Panc1 (cell line): ENCODE measurements at places on chromosomes 11 and 22.
A peak's percentile ranks its signal among the peaks of the same experiment; 100 is the strongest.

DNA sequence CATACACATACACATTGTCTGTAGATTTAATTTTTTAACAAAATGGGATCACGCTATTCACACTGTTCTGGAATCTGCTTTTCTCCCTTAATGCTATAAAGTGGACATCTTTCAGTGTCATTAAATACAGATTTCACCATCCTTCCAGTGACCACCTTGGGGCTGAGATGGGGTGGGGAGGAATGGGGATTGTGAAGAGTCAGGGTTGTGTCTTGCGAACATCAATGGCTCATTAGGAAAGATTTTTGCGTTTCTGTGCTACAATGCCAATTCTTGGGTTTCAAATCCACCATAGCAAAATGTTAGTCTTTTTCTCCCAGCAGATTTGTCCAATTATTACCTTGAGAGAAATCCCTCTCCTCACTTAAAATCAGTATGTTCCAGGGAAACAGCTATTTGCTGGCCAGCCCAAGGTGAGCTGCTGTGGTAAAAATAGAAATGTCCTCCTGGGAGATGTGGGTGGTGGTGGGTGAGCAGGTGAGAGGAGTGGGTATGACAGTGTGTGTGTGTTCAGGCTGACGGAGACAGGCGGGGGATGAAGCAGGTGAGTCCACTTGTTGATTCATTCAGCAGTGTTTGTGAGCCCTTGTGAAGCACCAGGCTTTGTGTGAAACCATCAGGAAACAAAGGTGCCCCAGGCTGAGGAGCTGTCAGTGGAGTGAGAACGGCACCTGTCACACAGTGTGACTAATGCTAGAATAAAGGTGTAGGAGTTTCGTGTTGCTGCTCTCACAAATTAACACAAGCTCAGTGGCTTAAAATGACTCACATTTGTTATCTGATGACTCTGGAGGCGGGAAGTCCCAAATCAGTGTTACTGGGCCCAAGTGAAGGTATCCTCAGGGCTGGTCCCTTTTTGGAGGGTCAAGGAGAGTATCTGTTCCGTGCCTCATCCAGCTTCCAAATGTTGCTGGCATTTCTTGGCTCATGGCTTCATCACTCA lies 1.7 kb upstream of the CBX6 start:
- H3K36me3 ChIP-seq = no peaks in the 10 kb centered on the region; the same call in 1 of the 2 replicates
- no peaks in the 10 kb centered on the region for H3K27me3 ChIP-seq
- H3K27ac ChIP-seq = peak overlapping the region; percentile 83
- no peak for DNase-seq

- H3K4me1 ChIP-seq = no peaks in the 10 kb centered on the region; the same call in 1 of the 2 replicates
- no peaks in the 10 kb centered on the region; the same call in 1 of the 2 replicates for H3K36me3 ChIP-seq
- H3K27ac ChIP-seq = peak overlapping the region; percentile 52; the same call in 1 of the 2 replicates
- no peaks in the 10 kb centered on the region for H3K27me3 ChIP-seq
Measured at GRCh38 chr22:38203090-38203810, 1.5 kb downstream of the MAFF start.

DNA sequence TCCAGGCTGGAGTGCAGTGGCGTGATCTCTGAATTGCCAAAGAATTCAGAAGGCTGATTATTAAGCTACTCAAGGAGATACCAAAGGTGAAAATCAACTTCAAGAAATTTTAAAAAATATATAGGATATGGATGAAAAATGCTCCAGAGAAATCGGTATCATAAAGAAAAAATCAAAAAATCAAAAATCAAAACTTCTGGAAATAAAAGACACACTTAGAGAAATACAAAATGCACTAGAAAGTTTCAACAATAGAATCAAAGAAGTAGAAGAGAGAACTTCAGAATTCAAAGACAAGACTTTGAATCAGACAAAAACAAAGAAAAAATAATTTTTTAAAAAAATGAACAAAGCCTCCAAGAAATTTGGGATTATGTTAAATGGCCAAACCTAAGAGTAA lies 45.6 kb upstream of the CLTCL1 start:
- H3K4me1 ChIP-seq = no peaks in the 10 kb centered on the region
- no peaks in the 10 kb centered on the region; the same call in 1 of the 2 replicates for H3K36me3 ChIP-seq
- H3K27me3 ChIP-seq = no peaks in the 10 kb centered on the region
- H3K4me3 ChIP-seq = no peak overlapping the region
- DNase-seq = no peak

DNA sequence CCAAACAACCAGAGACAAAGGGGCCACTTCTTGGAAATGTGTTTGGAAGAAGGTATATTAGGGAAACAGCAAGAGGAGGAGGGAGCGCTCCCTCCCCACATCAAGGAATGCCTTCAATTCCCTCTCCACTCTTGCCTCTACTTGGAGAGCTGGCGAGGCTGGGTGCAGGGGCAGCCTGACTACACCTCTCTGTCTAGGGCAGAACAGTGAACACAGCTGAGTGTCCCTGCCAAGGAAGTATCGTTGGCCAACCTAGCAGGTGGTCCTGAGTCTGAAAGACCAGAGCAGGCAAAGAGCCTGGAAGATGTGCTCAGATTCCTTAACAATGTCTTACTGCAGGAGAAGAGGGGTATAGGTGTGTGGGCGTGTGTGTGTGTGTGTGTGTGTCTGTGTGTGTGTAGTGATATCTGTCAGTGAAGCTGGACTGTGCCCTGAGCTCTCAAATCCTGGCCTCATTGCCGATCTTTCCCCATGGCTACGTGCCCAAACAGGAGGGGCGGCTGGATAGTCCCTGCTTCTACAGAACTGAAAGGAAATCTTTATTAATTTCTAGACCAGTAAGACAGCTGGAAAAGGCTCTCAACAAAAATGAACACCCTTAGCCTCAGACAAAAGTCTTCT lies 46.8 kb downstream of the PAMR1 start:
- no peak overlapping the region for H3K27ac ChIP-seq
- no peaks in the 10 kb centered on the region for H3K4me1 ChIP-seq
- H3K36me3 ChIP-seq = no peaks in the 10 kb centered on the region
- H3K27me3 ChIP-seq = peaks cover 4% of the 10 kb centered on the region; the same call in 1 of the 2 replicates

DNA sequence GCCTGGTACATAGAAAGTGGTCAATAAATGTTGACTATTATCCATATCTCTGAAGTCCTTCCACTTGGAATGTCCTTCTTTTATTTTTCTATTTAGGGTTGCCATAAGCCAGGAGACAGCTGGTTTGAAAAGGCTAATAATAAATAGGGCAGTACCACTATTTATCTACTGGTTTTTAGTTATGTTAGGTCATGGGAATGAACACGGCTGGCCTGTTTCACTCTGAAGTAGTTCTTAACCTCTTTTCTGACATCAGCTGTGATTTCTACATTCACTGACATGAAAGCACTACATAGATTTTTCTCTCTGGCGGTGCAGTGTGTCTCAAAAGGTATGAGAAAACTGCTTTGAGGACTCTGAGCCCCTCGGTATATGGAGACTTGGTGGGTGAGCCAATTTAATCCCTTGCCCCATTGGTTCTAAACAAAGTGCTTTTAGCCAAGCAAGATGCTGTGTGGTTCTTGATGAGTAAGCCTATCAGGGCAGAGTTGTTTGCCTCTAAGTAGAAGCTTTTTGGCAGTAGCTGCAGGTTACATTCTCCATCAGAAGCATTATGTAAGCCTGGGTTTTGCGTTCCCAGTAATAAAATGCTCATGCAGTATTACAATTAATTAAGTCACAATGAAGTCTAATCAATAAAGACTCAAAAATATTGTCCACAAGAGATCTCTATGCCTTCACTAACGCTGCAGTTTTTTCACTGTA lies 48.7 kb upstream of the APOA1 start:
- H3K4me1 ChIP-seq = no peaks in the 10 kb centered on the region
- no peak overlapping the region for H3K4me3 ChIP-seq
- no peaks in the 10 kb centered on the region for H3K27me3 ChIP-seq
- H3K36me3 ChIP-seq = 0 out of 2 replicates have a peak, but pooled peaks cover 2% of the 10 kb centered on the region
- H3K27ac ChIP-seq = no peak overlapping the region
- DNase-seq = no peak

GRCh38 chr22:36192542-36192941 lies 9.1 kb downstream of the APOL4 start:
- H3K27ac ChIP-seq = no peak overlapping the region
- no peaks in the 10 kb centered on the region for H3K36me3 ChIP-seq
- no peak overlapping the region for H3K4me3 ChIP-seq

GRCh38 chr22:22245256-22245909 lies 797 bp downstream of the VPREB1 start:
- no peak overlapping the region for H3K4me3 ChIP-seq
- no peaks in the 10 kb centered on the region for H3K36me3 ChIP-seq
- H3K27ac ChIP-seq = no peak overlapping the region
- H3K4me1 ChIP-seq = no peaks in the 10 kb centered on the region

- H3K4me1 ChIP-seq = peaks cover 3% of the 10 kb centered on the region; the same call in 1 of the 2 replicates
- H3K27ac ChIP-seq = no peak overlapping the region
- H3K36me3 ChIP-seq = no peaks in the 10 kb centered on the region; the same call in 1 of the 2 replicates
- no peaks in the 10 kb centered on the region for H3K27me3 ChIP-seq
- H3K4me3 ChIP-seq = no peak overlapping the region
Measured at GRCh38 chr22:45154383-45154782, 9.3 kb upstream of the NUP50 start.

GRCh38 chr11:17673951-17674350 lies 45.4 kb upstream of the MYOD1 start:
- H3K27me3 ChIP-seq = peaks cover 19% of the 10 kb centered on the region
- H3K36me3 ChIP-seq = no peaks in the 10 kb centered on the region
- H3K4me3 ChIP-seq = no peak overlapping the region
- no peak for DNase-seq

- H3K36me3 ChIP-seq = no peaks in the 10 kb centered on the region
- H3K27me3 ChIP-seq = no peaks in the 10 kb centered on the region
- DNase-seq = no peak
- no peaks in the 10 kb centered on the region for H3K4me1 ChIP-seq
Measured at GRCh38 chr22:34993548-34993947, 72.4 kb upstream of the ISX start.

DNA sequence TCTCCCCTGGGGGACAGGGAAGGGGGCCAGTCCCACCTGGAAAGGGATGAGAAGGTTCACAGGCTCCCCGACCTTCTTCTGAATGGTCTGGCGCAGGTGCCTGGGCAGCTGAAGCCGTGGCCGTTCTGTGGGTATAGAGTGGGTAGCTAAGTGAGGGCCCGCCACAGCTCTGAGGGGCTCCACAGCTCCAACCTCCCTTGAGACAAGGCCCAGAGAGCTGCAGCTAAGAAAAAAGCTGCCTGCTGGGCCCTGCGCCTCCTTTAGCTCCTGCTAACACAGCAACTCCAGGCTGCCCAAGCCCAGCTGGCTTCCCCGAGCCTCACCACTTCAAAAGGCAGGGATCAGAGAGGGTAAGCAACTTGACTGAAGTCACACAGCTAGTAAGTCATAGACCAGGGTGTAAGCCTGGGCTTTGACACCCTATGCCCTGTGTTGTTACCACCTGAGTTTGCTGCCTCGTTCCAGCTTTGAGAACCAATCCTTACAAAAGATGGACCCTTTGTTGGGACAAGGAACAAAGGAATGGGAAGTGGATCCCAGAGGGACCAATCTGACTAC lies 18.5 kb downstream of the MYBPC3 start:
- H3K4me3 ChIP-seq = no peak overlapping the region
- H3K36me3 ChIP-seq = no peaks in the 10 kb centered on the region
- no peak for DNase-seq

GRCh38 chr11:75196426-75196825 lies 44.1 kb upstream of the TPBGL start:
- peaks cover 6% of the 10 kb centered on the region for H3K27me3 ChIP-seq
- no peaks in the 10 kb centered on the region for H3K36me3 ChIP-seq
- H3K27ac ChIP-seq = no peak overlapping the region
- DNase-seq = no peak
- H3K4me3 ChIP-seq = no peak overlapping the region

- H3K4me1 ChIP-seq = peaks cover 10% of the 10 kb centered on the region
- no peaks in the 10 kb centered on the region for H3K27me3 ChIP-seq
- H3K36me3 ChIP-seq = no peaks in the 10 kb centered on the region
- no peak overlapping the region for H3K4me3 ChIP-seq
- H3K27ac ChIP-seq = no peak overlapping the region
- DNase-seq = no peak
Measured at GRCh38 chr11:8333811-8334401, 70.2 kb upstream of the LMO1 start.

DNA sequence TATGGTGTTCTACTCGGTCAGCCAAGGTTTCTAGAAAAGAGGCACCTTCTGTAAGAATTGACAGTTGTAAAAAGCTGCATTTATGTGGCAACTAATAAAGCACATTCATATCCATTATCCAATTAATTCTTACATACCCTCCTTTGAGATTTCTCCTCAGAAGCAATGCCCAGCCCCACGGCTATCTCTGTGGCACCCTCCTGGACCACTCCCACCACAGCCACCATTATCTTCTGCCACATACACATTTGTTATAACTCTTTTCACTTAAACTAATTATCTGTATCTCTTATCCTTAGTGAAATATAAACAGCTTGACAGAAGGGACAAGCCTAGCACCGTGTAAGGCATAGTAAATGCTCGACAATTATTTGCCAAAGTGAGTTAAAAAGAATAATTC lies 48.5 kb downstream of the PAK1 start:
- H3K27ac ChIP-seq = no peak overlapping the region
- H3K36me3 ChIP-seq = no peaks in the 10 kb centered on the region
- H3K27me3 ChIP-seq = no peaks in the 10 kb centered on the region; the same call in 1 of the 2 replicates
- no peaks in the 10 kb centered on the region for H3K4me1 ChIP-seq

DNA sequence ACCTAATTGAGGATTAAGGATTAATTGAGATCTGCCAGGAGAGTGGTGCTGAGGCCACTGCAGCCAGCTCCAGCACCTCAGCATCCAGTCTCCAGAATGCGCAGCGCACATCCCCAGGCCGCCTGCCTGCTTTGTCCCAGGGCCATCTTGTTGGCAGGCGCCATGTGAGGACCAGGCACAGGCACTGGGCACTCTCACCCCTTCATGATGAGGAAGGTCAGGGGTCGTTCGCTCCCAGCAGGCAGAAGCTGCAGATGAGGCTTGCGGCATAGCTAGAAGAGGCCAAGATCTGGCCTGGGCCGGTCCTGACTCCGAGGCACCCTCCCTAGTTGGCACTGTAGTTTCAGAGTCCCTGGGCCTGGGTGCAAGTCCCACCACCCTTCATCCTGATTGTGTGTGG lies 6.4 kb downstream of the CABP2 start:
- no peaks in the 10 kb centered on the region for H3K27me3 ChIP-seq
- no peak overlapping the region for H3K4me3 ChIP-seq
- DNase-seq = no peak
- H3K27ac ChIP-seq = no peak overlapping the region
- H3K36me3 ChIP-seq = no peaks in the 10 kb centered on the region
- H3K4me1 ChIP-seq = no peaks in the 10 kb centered on the region

DNA sequence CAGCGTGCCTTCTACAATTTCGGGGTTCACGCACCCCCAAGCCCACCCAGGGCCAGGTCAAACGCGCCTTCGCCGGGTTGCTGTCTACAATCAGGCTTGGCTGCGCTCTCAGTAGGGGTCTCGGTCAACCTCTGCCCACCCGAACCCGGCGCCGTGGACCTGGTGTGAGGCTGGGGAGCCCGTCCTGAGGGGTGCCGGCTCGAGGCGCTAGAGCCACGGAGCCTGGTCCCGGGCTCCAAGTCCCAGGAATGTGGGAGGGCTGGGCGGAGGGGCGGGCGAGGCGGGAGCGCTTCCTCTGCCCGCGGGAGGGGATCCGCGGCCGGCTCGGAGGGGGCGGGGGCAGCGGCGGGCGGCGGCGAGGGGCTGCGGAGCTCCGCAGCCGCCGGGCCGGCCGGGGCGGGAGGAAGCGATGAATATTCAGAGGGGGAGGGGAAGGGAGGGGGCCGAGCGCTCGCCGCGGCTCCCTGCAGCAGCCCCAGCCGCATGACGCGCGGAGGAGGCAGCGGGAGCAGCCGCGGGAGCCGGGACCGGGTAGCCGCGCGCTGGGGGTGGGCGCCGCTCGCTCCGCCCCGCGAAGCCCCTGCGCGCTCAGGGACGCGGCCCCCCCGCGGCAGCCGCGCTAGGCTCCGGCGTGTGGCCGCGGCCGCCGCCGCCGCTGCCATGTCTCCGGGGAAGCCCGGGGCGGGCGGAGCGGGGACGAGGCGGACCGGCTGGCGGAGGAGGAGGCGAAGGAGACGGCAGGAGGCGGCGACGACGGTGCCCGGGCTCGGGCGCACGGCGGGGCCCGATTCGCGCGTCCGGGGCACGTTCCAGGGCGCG lies at the start of gene PTPRJ:
PTPRJ (plus strand) TSS at position 472 of the 819 bp plus-strand sequence. CDS start 354 bp downstream, outside the sequence.
- no peaks in the 10 kb centered on the region for H3K36me3 ChIP-seq
- H3K4me1 ChIP-seq = peaks cover 39% of the 10 kb centered on the region
- peak within 1 kb of the TSS; percentile 89 for H3K27ac ChIP-seq
- H3K27me3 ChIP-seq = no peaks in the 10 kb centered on the region
- peak within 1 kb of the TSS; percentile 67 for H3K4me3 ChIP-seq
- no peak for DNase-seq
